ENCODE measurements at places on chromosomes 2 and 18.

DNA sequence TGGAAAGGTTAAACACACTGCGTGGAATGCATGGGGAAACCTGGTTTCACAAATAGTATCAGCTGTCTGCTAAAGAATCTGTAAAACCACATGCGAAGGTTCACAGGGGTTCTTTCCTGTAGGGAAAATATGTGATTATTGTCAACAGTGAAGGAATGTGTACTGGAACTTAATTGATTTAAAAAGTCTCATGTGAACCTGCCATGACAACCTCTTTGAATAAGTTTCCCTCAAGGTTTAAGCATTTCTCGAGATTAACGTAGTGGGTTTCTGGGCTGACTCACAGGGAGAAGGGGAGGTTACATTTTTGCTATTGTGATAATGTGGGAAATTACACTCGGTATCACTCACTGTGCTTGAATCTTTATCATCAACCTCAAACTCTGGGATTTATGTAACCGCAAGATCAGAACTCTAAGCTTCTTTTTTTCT is 28.2 kb upstream of the IL1R1 start:
- no peak for DNase-seq

DNA sequence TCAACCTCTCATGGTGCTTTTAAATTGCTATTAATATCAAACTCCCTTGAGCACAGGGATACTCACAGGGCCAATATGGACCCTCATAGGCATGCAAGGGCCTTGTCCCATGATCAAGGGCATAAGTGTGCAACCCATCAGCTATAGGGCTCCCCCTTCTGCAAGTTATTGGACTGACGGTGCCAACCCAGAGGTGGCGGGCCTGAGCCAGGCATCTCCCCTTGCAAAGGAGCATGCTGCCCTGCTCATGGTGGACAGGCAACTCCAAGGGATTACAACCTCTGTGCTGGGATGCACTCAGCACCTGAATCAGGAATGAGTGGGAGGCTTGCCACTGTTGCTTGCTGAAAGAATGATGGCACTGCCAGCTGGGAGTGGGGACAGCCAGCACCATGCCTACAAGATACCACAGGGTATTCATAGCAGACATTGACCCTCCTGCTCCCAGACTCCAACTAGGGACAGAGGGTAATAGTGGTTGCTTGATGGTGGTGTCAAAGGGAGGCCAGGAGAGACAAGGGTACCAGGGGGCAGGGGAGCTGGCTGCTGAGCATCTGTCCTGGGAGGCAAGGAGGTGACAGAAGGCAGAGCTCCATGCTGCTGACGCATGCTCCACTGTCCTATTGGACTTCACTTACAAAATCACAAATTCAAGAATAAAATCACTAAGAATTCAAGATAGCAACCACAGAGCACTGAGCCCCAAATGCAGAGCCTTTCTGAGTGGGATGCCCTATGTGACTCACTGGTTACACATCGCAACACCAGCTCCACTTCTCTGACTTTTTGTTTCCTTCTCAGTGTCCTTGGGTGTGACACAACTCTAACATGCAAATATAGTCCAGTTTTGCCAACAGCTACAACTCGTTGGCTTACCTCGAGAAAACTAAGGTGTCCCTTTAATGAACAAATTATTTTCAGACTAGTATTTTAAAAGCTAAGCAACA is 157.1 kb upstream of the CCDC150 start:
- DNase-seq, result no peak

DNA sequence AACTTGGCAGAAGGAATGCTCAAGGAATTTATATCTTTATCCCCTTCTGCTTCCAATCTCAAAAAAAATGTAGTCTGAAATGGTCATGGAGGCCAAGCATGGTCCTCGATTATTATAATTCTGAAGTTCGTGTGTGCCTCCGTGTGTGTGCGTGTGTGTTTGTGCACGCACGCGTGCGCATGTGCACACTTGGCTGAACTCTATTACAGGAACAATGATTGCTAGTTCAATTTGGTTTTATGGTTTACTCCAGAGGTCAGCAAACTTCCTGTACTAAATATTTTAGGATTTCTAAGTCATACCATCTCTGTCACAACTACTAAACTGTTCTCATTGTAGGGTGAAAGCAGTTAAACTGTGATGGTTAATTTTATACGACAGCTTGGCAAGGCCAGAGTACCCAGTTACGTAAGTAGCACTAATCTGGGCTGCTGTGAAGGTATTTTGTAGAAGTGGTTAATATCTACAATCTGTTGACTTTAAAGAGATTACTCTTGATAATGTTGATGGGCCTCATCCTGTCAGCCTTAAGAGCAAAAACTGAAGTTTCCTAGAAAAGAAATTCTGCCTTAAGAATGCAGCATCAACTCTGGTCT is 5.8 kb upstream of the MARCHF7 start:
- DNase-seq, result no peak

DNA sequence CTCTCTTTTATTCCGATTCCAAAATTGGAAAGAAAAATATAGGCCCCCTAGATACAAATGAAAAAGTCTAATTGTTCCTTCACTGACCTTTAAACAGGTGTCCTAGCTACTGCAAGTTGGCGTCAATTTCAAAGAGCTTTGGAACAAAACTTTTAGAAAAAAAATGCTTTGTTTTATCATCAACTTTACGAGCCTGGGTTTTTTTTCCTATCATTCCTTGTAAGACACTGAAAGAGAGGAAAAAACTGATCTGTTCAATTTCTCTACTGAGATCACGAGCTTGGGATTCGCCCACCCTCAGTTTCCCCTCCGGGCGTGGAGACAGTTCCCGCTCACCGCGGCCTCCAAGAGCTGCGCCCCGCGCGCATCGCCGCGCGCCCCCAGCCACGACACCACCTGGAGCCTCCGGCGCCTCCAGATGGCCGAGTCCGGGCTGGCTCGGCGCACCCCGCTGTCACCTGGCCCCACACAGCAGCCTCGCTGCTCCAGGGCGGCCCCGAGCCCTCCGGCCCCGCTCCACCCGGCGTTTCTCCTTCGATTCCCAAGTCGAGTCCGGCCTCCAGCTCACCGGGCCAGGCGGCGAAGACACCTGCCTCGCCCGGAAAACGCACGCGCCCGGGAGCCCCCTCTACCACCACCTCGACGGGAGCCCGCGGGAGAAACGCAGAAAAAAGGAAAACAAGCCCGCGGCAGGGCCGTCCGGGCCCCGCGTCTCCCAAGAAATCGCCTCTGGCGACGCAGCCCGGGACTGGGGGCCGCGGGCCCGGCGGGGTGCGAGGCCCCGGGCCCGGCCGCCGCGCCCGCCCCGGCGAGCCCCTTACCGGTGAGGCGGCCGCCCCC is 656 bp downstream of the TBC1D8 start:
- DNase-seq, result no peak

- no peak for DNase-seq
Observed at GRCh38 chr2:67726416-67726815, 329.3 kb downstream of the ETAA1 start.

GRCh38 chr18:13372531-13372951 is 154.0 kb downstream of the LDLRAD4 start:
- no peak for DNase-seq

DNA sequence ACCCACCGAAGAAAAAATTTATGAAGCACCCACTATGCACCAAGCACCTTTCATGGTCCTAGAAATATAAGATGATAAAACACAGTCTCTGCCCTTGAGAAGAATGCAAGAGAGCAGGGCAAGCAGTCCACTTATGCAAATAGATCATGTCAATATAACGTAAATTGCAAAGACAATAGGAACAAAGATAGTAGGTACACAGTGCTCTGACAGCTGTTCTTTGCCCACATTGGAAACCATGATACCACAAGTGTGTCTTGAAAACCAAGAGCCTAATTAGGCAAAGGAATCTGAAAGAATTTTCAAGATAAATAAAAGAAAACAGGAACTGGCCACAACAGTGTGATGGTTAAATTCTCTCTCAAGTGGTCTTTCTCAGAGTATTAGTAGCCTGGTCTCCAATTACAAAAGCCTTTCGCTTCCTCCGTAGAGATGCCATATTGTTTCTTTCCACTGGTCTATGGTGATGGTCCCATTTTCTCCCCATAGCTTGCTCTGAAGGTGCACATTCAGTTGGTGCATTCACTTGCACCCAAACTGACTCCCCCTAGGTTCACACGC is 108.5 kb downstream of the VWC2L start:
- DNase-seq, result no peak

DNA sequence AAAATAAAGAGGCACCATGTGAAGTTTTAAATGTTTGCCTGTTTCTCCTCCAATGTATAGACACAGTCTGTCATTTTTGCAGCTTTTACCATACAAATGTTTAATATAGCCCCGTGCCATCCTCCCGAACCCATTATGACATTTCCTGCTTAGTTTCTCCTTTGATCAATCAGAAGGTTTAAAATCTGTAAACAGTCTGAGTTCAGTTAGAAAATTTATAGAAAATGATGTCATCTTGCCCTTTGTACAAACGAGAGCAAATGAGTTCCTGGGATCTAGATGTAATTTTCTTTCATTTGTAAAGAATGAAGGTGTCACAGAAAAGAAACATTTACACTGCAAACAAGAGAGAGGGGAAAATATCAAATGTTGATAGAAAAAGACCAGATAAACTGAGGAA is 62.7 kb upstream of the NFU1 start:
- no peak for DNase-seq

DNA sequence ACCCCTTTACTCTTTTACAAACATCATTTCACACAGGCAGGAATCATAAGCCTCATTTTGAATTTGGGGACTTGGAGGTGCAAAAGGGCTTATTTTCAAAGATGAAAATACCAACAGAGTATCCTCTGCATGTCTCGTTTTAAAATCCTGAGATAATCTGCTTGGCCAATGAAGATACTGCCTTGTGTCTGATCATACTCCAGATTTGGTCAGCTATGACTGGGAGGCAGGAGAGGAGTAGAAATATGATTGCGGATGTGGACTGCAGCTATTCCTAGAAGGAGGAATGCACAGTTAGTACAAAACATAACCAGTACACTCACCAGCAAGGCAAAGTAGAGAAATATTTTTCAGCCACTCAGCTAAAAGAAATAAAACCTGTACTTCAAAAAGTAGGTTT is 342.3 kb downstream of the RPRM start:
- DNase-seq, result no peak

DNA sequence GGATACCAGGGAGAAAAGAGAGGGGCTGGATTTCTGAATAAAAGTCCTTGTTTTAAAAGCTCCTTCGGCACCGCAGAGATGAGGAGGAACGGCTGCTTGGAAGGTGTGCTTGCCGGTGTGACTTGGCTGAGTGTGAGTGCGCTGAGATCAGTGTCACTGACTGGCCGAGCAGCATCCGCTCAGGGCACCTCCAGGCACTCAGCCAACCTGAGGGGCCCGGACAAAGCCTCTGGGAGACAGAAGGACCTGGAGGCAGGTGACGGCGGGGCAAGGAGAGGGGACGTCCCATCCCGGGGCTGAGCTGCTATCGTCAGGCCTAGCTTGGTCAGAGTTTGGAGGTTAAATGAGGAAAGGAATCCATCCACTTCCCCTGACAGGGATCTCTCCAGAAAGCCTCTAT is 16.8 kb upstream of the ALLC start:
- DNase-seq, result no peak

GRCh38 chr18:48992133-48992532 is 41.4 kb upstream of the SMAD7 start:
- DNase-seq, result no peak

- DNase-seq, result no peak
Observed at GRCh38 chr2:122816803-122817202, 1061.4 kb downstream of the TSN start.

DNA sequence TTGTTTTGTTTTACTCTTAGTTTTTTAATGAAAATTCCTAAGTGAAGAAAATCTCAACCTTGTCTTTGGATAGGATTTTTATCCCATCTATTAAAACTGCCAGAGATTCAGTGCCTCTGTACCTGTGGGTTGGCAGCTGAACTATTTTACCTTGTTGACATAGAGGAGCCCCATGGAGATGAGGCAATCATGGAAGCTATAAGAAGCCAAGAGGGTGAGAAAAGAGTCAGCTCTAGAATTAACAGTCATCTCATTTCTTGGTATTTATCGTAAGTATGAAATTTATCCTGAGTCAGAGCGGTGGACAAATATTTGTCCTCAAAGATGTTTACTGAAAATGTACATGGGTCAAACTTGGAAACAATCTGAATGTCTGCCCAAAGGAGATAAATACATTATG is 35.8 kb upstream of the PGAP1 start:
- no peak for DNase-seq

GRCh38 chr2:11385216-11385615 is 40.8 kb upstream of the ROCK2 start:
- DNase-seq, result no peak

DNA sequence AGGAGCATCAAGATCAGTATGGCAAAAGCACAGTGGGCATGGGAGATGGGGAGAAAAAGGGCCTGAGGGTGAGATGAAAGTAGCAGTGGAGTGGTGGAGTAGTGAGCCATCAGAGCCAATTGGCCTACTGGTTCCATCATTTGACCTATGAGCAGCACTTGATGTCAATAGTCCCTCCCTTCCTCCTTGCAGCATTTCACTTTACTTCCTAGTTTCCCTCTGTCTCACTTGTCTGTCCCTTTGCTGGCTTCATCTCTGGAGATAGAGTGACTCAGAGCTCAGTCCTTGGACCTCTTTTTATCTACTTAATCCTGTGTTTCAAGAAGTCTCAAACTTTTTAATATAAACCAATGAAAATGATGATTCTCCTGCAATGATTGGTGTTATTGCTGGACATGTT is 32.1 kb downstream of the FBXO48 start:
- no peak for DNase-seq

DNA sequence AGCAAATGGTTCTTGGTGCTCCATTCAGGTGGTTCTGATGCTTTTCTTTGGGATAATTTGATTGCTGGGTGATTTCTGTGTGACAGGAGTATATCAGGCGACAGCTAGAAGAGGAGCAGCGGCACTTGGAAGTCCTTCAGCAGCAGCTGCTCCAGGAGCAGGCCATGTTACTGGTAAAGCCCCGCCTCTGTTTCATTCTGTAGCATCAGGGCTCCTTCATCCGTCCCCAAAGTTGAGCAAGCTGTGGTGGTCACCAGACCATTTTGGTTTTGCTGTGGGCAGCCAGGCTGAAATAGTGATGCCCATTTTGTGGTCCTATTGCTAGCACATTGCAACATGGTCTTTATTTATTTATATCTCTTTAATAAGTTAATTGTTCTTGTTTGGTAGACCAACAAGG is 132.8 kb upstream of the IL1R2 start:
- DNase-seq, result no peak

DNA sequence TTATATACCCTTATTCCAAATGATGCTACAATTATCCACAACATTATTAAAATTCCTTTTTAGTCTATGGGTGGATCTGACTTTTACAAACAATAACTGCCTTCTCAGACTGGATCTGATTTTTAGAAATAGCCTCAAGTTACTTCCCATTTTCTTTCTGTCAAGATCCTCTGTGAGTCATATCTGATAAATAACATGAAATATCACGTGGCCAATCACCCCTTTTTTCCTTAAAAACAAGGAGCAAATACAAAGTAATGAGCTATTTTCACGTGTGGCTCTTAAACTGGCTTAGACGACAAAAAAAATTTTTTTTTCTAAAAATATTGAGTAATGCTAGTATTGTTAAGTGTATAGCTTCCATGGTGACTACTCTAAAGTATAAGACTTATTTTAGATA is 6.7 kb downstream of the PELI1 start:
- no peak for DNase-seq

- no peak for DNase-seq
Observed at GRCh38 chr2:131835621-131836091, 308.0 kb downstream of the CCDC74A start.

- DNase-seq, result no peak
Observed at GRCh38 chr18:44673256-44673880, 7.3 kb upstream of the SETBP1 start.
